Cortex of kidney (tissue), 1 donor: ENCODE measurements at places on chromosomes 12 and 14.

GRCh38 chr14:31934767-31935266, 142.3 kb upstream of the ARHGAP5 start:
- no peak for DNase-seq

- DNase-seq: no peak
These were observed 139.9 kb downstream of the GRIP1 start for GRCh38 chr12:66538970-66539369.

DNA sequence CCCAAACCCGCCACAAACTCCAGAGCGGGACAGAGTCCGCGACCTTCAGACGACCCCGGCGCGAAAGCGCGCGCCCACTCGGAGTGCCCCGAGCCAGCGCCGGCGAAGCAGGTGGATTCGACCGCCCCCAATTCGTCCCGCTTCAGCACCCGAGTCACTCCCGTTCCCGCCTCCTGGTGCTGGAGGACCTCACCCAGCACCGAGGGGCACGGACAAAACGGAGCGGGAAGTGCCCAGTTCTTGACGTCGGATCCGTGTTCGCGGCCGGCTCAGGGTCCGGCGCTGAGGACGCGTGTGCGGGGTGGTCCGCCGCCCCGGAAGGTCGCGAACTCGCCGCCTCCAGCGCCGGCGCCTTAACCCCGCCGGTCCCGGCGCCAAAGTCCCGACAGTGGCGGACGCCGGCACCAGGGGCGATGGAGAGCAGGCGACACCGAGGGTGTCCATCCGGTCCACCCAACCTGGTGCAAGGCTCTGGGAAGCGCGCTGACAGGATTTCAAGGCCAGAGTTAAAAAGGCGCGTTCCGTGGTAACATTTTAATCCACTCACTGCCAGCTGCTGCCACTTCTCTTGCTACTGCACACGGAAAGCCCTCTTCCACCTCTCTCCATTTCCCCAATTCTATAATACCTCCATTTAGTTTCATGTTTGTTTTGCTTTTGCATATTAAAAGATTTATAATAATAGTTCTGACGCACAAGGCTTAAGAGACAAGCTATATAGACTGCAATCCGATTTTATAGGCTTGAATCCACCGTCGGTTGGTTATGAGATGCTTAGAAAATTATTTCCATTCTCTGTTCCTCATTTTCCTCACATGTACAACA, 240.0 kb upstream of the CPNE8 start:
- DNase-seq: no peak

DNA sequence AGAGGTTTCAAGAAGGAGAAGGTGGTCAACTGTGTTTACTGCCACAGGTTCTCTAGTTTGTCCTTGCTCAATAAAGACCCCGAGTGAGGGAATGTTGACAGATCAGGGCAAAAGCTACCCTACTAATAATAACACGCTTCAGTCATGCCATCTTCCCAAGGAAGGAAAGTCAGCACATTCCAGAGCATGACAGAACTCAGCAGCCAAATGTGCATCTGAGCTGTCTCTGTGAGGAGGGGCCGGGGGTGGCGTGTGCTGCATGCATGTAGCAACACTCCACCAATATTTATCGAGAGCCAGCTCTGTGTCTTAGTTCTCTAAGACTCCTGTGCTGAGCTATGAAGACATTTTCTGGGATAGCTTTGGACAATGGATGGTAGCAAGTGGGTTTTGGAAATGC, 260.4 kb downstream of the DPF3 start:
- DNase-seq: no peak

DNA sequence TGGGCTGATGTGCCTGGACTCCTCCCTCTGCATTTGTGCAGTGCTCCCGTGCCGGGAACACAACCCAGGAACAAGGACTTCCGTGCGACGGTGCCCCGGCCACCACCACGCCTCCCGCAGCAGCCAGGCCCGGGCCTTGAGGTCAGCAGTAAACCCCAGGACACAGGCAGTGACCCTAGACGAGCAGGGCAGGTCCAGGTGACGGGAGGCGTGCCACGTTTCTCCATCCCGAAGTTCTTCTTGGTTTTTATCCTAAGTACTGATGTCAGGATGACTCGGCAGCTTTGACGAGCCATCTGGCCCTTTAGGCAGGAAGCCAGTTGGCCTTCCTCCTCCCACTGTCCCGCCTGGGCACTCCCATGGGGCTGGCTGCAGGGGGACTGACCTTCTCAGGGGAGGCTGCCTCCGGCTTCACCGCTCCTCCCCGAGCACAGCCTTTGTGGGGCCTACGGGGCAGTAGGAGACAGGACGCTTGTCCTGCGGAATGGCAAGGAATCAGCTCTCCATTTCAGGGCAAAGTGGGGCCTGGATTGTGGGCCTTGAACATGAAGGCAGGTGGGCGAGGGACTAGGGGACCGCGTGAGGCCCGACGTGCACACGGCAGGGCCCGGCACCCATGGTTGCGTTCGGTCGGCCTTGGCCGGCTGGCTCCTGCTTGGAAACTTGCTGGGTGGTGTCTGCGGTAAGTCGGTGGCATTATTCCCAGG, 94.1 kb downstream of the FBXL14 start:
- DNase-seq: no peak

DNA sequence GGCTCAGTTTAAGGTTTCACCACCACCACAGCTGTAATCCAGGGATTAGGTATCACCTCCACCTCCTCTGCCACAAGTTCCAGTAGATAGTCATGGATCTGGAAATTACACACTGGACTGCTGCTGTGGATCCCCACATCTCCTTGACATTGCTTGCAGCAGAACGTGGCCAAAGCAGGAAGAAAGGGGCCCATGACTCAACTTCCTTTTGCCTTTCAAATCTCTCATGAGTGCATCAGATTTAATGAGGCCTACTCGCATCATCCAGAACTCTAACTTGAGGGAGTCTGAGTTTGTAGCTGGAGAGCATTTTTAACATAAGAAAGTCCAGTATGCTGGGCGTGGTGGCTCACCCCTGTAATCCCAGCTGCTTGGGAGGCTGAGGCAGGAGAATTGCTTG, 29.2 kb upstream of the TMED10 start:
- DNase-seq: no peak

DNA sequence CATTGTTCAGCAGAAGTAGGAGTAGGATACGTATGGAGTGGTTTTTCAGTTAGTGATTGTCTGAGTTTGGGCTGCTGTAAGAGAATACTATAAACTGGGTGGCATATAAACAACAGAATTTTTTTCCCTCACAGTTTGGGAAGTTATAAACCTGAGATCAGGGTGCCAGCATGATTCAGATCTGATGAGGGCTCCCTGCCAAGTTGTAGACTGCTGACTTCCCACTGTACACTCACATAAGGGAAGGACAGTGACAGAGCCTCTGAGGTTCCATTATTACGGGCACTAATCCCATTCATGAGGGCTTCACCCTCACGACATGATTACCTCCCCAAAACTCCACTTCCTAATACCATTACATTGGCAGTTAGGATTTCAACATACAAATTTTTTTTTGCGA, 50.7 kb downstream of the ACSM4 start:
- no peak for DNase-seq

DNA sequence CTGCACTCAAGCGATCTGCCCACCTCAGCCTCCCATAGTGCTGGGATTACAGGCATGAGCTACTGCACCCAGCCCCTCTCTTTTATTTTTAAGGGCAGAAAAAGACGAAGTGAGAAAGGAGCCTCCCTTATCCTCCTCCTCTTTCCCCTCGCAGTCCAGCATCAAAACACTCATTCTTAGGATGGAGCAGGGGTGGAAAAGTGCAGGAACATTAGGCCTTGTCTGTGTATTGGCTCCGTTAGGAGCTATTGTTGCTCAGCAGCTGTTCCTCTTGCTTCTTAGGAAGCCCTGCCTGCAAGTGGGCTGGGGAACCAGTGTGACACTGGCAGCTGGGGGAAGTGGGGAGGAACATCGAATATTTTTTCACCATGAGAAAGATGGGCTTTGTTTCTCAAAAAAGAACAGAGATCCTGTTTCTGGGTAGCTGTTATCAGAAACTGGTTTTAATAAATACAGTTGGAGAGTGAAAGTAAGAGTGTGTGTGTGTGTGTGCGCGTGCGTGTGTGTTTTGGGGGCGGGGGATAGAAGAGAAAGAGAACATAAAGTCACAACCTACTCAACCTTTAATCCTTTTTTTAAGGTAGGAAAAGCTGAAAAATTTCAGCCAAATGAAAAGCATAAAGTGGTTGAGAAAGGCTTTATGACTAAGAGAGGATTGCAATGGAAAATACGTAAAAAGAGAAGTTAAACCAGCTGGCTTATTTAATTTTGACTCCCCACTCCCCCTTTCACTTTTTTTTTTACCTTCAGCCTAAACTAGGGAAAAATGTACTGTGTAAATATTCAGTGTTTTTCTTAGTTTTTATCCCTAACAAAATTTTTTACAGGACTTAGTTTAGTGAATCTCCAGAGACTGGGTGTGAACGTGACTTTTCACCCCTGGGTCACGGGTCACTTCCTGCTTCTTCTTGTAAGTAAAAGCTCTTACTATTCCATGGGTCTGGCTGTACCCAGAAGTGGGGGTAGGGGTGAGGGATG, 197.2 kb upstream of the PLEKHG7 start:
- DNase-seq: no peak

DNA sequence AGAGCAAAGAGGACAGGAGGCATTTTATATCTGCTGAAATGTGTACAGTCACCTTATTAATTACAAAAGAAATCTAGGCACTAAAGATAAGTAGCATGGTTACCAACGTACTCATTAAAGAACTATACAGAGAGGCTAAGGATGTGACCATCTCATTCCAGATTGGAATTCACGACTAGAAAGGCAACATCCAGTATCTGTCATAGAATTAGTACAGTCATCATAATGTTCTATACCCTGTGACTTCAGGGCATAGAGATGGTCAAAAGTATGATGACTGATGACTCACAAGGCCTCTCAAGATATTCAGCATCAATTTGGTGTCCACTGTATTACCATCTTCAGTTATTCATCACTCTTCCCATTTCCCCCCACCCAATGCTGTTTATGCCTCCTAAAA, 144.0 kb upstream of the PLEKHG7 start:
- DNase-seq: no peak

DNA sequence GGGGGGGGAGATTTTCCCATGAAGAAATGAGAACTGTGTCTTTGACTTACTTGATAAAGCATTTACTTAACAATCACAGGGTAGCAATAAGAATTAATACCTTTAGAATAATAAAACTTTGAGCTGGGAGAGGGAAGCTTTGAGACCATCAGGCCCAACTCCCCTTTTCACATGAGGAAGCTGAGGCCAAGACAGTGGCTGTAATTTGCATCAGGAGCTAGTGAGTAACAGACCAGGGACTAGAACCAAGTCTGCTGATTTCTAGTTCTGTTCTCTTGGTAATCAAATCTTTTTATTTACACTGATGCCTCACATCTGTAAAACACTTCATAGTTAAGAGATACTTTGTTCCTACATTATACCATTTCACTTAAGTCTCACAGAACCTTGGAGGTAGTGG, 28.7 kb downstream of the TTC8 start:
- DNase-seq: no peak

- DNase-seq: no peak
These were observed at the start of gene GLT8D2 for GRCh38 chr12:104049903-104050356. Gene GLT8D2, minus strand, starts transcription at chr12:104050187. Its CDS starts 30,539 bp downstream, at chr12:104019648.

DNA sequence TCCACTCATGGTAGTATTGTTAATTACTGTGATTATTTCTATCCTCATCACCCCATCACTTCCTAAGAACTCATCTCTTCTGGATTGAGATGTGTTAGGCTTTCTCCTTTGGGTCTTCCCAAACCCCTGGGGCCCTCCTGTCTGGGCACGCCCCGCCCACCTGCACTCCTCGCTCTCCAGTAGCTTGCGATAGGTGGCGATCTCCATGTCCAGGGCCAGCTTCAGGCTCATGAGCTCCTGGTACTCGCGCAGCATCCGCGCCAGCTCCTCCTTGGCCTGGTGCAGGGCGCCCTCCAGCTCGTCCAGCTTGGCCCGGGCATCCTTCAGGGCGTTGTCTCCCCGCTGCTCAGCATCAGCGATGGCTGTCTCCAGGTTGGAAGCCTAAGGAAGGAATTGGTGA, 6.8 kb downstream of the KRT71 start:
- no peak for DNase-seq

- DNase-seq: no peak
These were observed 250.0 kb downstream of the MED13L start for GRCh38 chr12:116027551-116027821.

DNA sequence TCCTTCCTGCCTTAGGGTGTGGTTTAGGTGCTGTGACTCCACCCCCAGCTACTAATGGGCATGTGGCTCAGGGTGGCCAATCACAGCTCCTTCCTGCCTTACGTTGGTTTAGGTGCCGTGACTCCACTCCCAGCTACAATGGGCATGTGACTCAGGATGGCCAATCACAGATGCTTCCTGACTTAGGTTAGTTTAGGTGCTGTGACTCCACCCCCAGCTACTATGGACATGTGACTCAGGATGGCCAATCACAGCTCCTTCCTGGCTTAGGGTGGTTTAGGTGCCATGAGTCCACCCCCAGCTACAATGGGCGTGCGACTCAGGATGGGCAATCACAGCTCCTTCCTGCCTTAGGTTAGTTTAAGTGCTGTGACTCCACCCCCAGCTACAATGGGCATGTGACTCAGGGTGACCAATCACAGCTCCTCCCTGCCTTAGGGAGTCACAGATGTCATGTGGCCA, 163.9 kb downstream of the TBX5 start:
- DNase-seq: no peak

- DNase-seq: no peak
These were observed 83.0 kb downstream of the SETD3 start for GRCh38 chr14:99397698-99398097.

DNA sequence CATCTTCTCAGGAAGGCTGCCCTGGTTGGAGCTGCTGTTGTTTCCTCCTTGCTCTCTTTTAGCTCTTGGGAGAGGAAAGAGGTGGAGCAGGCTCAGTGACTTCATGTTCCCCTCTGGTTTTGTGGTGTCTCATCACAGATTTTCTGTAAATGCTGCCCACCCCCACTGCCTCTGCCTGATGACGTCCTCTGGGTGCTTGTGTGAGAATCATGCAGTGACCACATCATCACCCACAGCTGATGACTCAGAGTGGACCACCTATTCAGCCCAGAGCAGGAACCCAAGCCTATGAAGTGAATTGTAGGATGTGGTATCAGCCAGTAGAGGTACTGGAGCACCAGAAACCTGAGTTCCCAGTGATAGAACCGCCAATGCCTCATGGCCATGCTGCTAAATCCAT, at the start of gene GZMB:
Gene GZMB, minus strand, starts transcription at position 33 of the 400 bp plus-strand sequence. Its CDS starts 30 bp downstream, at position 3.
- DNase-seq: no peak

DNA sequence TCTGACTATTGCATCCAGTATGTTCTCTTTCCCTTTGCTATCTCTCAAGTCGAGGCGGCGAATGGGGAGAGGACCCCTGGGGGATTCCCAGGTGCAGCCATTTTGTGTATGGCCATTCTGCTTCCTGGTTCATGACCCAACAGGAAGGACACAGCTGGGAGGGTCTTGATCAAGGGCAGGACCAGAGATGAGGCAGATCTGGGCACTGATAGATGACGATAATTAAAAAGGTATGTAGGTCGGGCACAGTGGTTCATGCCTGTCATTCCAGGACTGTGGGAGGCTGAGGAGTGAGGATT, 73.9 kb downstream of the EID3 start:
- no peak for DNase-seq

GRCh38 chr12:4330203-4330602, 9.2 kb downstream of the TIGAR start:
- no peak for DNase-seq

DNA sequence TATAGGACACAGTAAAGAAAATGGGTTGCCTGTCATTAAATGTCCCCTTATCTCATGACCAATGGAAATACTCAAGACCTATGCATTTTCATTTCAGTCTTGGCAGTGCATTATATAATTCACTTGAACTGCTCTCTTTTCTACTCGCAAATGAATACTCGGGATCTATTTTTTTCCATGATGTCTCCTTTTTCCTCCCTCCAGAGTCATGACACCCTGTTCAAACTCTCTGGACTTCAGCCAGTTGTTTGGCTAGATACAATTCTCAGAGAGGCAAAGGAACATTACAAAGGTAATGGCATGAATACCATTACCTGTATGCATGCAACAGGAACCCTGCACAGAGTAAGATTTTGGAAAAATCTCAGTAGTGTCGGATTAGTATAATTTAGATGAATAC, 130.9 kb downstream of the GPR135 start:
- no peak for DNase-seq
